ENCODE measurements at places on chromosomes 13 and 19. TPM values are rescaled to one million over a fixed set of nuclear protein-coding genes. Genes with fewer than 3 reads are reported as not detected.

The RUBCNL gene
- total RNA-seq: 0.07 TPM

The LILRB2 gene
- total RNA-seq: not detected

The ZIM2 gene
- total RNA-seq: not detected

The CRX gene
- total RNA-seq: not detected

The MEDAG gene
- 0.23 TPM for total RNA-seq

The SLC6A16 gene
- 1.2 TPM for total RNA-seq

The PPAN gene
- total RNA-seq: 57.2 TPM

The ZNF726 gene
- 0.98 TPM for total RNA-seq

The SIGLEC11 gene
- total RNA-seq: not detected

The GNA15 gene
- total RNA-seq: not detected

The SHD gene
- total RNA-seq: not detected

The UNC13A gene
- 1.00 TPM for total RNA-seq

The MLNR gene
- total RNA-seq: 0.54 TPM

The ICAM4 gene
- not detected for total RNA-seq

The ZNF738 gene
- total RNA-seq: 1.1 TPM

The DMPK gene
- 48.1 TPM for total RNA-seq

The ZNF266 gene
- total RNA-seq: 2.9 TPM

The CGB7 gene
- total RNA-seq: 0.37 TPM

The ZNF763 gene
- not detected for total RNA-seq

The TGFBR3L gene
- total RNA-seq: 1.8 TPM

The RXFP2 gene
- not detected for total RNA-seq

The CGB3 gene
- not detected for total RNA-seq

The PEG3 gene
- not detected for total RNA-seq

The MISP gene
- 91.6 TPM for total RNA-seq

The SH2D3A gene
- 12.1 TPM for total RNA-seq

The PBX4 gene
- 1.9 TPM for total RNA-seq

The GZMM gene
- 0.23 TPM for total RNA-seq

The FPR1 gene
- total RNA-seq: 0.07 TPM

The LYL1 gene
- total RNA-seq: 1.0 TPM

The SPTBN4 gene
- 0.90 TPM for total RNA-seq

The FFAR1 gene
- not detected for total RNA-seq

The CD33 gene
- 0.14 TPM for total RNA-seq

The SPRY2 gene
- 10.4 TPM for total RNA-seq

The DIRAS1 gene
- total RNA-seq: 4.3 TPM

The LRRC4B gene
- total RNA-seq: 0.34 TPM

The CTXN1 gene
- total RNA-seq: 24.5 TPM

The ARL11 gene
- total RNA-seq: not detected

The DLL3 gene
- total RNA-seq: 9.8 TPM

The SRRM5 gene
- 0.84 TPM for total RNA-seq

The SHC2 gene
- 1.1 TPM for total RNA-seq

The RNF113B gene
- not detected for total RNA-seq

The ERICH6B gene
- total RNA-seq: not detected

The CYP4F2 gene
- total RNA-seq: not detected

The MATK gene
- 1.4 TPM for total RNA-seq

The EPSTI1 gene
- 0.10 TPM for total RNA-seq

The TRAPPC5 gene
- total RNA-seq: 102 TPM

The TEX101 gene
- total RNA-seq: not detected

The FUT2 gene
- not detected for total RNA-seq

The SEMA6B gene
- 4.3 TPM for total RNA-seq

The SPIB gene
- 0.23 TPM for total RNA-seq

The OR4F17 gene
- total RNA-seq: not detected

The SIX5 gene
- total RNA-seq: 27.8 TPM

The CADM4 gene
- 10.0 TPM for total RNA-seq

The DDX49 gene
- total RNA-seq: 43.2 TPM

Data from A549 treated with RU486 at 1 μM for 4 hours (cell line).